ENCODE measurements at places on chromosomes 12 and 14.

DNA sequence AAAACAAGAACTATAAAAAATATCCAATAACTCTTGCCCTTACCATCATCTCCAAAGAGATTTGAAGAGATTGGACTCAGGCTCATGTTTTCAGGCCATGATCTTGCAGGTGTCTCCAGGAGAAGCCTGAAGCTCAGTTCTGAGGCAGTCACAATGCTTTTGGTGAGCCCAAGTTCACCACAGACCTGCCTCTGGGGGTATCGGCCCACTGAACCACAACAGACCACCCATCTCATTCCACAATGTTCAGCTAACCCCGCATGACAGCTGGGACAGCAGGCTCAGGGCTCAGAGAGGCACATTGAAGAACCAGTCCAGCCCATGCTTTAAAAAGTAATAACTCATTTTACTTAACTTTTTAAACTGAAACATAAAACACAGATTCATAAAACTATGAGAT lies 28.3 kb upstream of the APOLD1 start:
- no peak for DNase-seq

DNA sequence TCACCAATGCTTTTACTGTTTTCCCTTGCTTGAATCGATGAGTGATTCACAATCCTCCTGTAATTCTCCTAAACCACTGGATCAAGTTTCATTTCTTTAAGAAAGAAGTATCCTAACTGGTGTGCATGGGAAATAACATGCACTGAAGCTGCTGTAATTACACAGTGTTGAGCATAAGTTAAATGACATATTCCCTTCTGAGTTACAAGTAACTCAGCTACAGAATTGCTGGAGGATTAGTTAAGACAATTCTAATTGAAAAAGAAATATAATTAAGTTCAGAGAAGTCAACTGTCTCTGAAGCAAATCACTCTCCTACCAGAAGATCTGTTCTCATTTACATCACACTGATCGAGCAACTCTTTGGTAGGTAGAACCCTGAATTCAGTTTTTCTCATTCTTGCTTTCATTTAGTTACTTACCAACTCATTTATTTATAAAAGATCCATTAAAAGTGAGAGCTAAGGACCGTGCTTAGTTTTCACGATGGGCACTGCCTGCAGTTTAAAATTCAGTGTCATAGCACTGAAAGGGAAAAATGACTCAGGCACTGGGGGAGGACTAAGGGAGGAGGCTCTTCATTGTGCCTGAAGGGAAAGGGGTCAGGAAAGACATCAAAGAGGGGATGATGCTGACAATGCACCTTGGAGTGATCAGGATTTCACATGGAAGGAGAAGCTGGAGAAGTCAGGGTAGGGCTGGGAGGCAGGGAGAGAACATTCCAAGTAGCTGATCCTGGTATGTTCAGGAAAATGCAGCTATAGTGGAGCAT lies 327.2 kb downstream of the EMP1 start:
- no peak for DNase-seq

GRCh38 chr14:86404425-86404824 lies 874.5 kb downstream of the FLRT2 start:
- DNase-seq = no peak

GRCh38 chr14:50095895-50096294 lies 20.5 kb downstream of the VCPKMT start:
- no peak for DNase-seq

- DNase-seq = no peak
Measured at GRCh38 chr12:113082486-113083148, 26.1 kb downstream of the DTX1 start.

- no peak for DNase-seq
Measured at GRCh38 chr12:116916714-116917114, 6.0 kb downstream of the FBXW8 start.

- DNase-seq = no peak
Measured at GRCh38 chr14:75783184-75783583, 122.1 kb downstream of the TTLL5 start.

DNA sequence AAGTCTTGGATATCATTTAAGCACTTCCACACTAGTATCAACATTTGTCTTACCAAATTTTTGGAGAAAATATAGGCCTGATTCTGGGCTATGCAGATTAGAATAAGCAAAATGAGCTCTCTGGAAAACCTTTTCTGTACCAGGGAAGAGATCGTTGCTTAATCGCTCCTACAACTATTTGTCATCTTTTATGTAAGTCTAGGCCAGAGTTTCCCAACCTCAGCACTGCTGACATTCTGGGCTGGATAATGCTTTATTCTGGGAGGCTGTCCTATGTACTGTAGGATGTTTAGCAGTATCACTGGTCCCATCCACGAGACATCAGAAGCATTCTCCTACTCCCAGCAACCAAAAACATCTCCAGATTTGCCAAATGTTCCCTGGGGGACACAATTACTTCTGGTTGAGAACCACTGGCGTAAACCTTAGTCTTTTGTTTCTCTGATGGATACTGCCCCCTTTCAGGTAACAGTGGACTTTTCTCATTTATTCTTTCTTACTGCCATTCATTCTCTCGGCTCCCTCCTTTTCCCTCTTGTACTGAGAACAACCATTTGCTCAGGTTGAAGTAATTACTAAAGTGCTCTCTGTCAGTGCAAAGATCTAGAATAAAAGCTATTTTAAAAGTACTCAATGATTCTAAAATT lies 316.9 kb upstream of the E2F7 start:
- DNase-seq = no peak

Measured in endothelial cell (in vitro differentiated cells).